ENCODE measurements at places on chromosomes 3 and 15. TPM values are rescaled to one million over a fixed set of nuclear protein-coding genes. Genes with fewer than 3 reads are reported as not detected.

The SLC22A14 gene
- total RNA-seq, result not detected

GRCh38 chr3:176521531-176522175 lies 675.6 kb downstream of the TBL1XR1 start:
- H3K36me3 ChIP-seq, result no peaks in the 10 kb centered on the region
- H3K27me3 ChIP-seq, result no peaks in the 10 kb centered on the region
- no peaks in the 10 kb centered on the region for H3K4me1 ChIP-seq
- no peak overlapping the region for H3K4me3 ChIP-seq
- no peak overlapping the region for H3K27ac ChIP-seq

DNA sequence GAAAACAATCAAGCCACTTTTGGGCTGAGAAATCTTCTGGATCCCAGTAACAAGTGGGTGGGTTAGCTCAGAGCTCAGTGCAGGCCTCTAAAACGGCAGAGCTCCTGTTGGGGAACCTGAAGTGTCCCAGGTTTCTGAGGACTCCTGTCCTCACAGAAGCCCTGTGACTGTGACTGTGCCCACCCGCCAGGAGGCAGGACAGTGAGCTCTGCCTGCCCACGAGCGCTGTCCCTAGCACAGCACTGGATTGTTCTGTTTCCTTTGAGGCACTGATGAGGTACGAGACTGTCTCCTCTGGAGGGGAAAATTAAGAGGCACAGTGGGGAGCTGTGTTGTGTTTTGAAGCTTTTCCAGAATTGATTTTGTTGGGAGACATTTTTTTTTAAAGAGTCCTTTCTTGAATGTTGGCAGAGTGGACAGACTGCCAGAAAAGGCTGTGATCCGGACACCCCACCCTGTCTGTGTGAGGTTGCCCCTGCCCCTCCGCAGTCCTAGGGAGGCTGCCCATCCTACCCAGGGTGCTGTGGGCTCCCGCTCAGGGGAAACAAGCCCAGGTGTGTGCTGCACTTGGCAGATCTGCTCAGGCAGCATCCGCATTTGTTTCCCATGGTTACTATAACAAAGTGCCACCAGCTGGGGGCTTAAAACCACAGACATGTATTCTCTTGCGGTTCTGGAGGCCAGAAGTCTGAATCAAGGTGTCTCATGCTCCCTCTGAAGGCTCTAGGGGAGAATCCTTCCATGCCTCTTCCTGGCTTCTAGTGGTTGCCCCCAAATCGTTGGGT lies 66.6 kb upstream of the LARS2 start:
- H3K27ac ChIP-seq, result no peak overlapping the region
- no peaks in the 10 kb centered on the region for H3K4me1 ChIP-seq
- peaks cover 9% of the 10 kb centered on the region for H3K27me3 ChIP-seq
- no peaks in the 10 kb centered on the region for H3K36me3 ChIP-seq
- H3K4me3 ChIP-seq, result no peak overlapping the region

- H3K36me3 ChIP-seq, result peaks cover 5% of the 10 kb centered on the region
- H3K27ac ChIP-seq, result no peak overlapping the region
- H3K4me1 ChIP-seq, result no peaks in the 10 kb centered on the region
- H3K27me3 ChIP-seq, result no peaks in the 10 kb centered on the region
- no peak overlapping the region for H3K4me3 ChIP-seq
Measured at GRCh38 chr3:195709676-195710085, 11.1 kb upstream of the MUC20 start.

DNA sequence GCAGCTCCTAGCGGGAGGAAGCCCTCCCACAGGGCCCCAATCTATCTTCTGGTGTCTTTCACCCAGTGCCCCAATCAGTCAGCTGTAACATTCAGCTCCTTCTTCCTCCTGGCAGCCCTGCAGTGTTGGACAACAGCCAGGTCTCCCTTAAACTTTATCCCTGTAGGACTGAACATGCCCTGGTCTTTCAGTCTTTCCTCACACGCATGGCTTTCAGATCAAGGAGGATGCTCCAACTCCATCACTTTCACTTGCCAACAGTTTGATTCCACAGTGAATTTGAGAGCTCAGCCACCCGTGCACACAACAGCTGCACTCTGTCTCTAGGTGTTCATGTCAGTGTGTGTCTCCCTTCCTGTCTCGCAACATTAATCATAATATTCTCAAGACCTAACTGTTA lies 28.5 kb upstream of the LRRC34 start:
- H3K4me3 ChIP-seq, result no peak overlapping the region
- H3K36me3 ChIP-seq, result no peaks in the 10 kb centered on the region
- H3K27me3 ChIP-seq, result peaks cover 8% of the 10 kb centered on the region
- no peak for DNase-seq

Data from activated CD4-positive, alpha-beta T cell treated with anti-CD3 and anti-CD28 coated beads, Interleukin-2, amount 10 ng/mL, durations not matched to agents 7 days and 5 days (primary cell).